Activated CD8-positive, alpha-beta T cell treated with anti-CD3 and anti-CD28 coated beads, Interleukin-2, amount 10 ng/mL, durations not matched to agents 7 days and 5 days (primary cell): ENCODE measurements at places on chromosomes 13 and 19.
A peak's percentile ranks its signal among the peaks of the same experiment; 100 is the strongest.

DNA sequence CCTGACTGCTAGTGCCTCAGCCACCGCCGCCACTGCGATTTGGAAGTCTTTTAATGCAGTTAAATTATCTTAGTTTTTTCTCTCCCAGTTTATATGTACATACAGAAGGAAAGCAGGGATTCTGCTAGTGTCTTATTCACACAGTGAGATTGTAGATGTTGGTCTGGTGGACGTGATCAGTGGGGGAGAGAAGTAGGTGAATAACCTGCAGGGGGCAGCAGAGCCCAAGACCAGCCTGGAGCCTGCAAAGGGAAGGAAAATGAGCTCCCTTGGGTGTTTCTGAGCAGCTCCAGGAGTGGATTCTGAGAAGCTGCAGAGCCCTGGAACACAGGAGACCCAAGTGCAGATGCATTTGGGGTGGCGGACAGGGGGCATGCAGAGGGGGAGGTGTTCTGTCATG is 26.3 kb downstream of the ZNF844 start:
- peak; percentile 81 for DNase-seq

DNA sequence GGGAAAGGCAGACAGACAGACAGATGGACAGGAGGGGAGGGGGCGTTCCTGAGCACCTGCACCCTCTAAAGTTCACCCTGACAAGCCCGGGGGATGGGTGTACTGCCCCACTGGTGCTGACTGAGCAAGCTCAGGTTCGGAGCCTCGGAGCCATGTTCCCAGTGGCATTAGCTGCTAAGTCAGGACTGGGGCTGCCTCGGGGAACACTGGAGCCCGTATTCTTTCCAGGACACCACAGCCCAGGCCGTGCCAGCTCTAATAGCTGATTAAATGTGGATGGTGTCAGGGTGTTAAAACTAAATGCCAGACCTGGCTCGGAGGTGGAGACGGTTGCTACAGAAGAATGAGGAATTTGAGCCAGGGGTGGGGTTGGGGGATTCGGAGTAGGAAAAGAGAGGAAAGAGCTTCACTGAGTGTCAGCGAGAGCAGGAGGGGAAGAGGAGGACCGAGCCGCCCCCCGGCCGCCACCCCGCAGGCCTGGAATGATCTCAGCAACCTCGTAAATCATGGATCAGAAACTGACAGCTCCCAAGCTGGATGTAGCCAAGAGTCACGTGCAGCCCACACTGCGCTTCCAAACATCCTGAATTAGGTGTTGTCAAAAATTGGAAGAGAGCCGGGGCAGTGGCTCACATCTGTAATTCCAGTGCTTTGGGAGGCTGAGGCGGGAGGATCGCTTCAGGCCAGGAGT is 10.4 kb downstream of the MAP2K2 start:
- no peak for DNase-seq

- no peak for DNase-seq
Measured at GRCh38 chr13:49302817-49303216, 55.1 kb downstream of the CDADC1 start.

- DNase-seq = no peak
Measured at GRCh38 chr13:113155201-113155600, 3.2 kb upstream of the PROZ start.

DNA sequence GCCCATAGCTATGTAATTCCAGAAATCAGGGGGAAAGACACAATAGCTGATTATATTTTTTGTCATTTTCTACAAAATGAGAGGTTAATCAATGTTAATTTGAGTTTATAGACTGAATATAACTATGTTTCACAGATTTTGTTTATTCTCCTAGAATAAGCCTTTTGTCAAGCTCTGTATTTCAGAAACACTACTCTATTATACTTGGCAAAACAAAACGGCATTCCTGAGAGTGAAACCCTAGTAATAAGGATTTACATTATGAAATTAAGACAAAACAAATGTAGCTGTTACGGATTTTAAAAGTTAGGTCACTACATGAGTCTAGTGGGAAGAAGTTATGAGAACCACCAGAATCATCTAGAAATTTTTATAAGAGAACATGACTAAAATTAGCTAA is 334.2 kb downstream of the KLF12 start:
- no peak for DNase-seq

- DNase-seq = peak; percentile 41
Measured at GRCh38 chr19:41691268-41691970, 3.3 kb upstream of the CEACAM7 start.

GRCh38 chr13:50125304-50125553 is 110.0 kb downstream of the KCNRG start:
- no peak for DNase-seq

DNA sequence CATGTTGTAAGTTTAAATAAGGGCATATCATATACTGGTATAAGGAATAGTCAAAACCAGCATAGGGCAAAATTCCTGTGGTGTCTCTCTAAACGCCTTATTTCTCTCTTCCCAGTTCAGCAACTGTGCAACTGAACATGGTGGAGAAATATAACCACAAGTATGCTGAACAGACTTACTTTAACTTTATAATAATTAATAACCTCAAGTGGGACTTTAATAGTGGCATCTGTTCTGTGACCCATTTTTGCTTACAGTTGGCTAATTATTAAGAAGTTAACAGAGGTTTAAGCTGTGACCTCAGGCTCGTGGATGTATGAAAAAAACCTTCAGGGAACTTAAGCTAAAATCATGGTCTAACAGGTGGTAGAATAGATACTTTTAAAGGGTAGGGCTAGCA is 54.3 kb downstream of the MICU2 start:
- DNase-seq = no peak

- no peak for DNase-seq
Measured at GRCh38 chr19:11563532-11563931, 4.5 kb upstream of the ELOF1 start.

GRCh38 chr13:38718374-38718773 is 31.5 kb downstream of the FREM2 start:
- DNase-seq = no peak

- no peak for DNase-seq
Measured at GRCh38 chr13:111415246-111415645, 94.8 kb downstream of the TEX29 start.

DNA sequence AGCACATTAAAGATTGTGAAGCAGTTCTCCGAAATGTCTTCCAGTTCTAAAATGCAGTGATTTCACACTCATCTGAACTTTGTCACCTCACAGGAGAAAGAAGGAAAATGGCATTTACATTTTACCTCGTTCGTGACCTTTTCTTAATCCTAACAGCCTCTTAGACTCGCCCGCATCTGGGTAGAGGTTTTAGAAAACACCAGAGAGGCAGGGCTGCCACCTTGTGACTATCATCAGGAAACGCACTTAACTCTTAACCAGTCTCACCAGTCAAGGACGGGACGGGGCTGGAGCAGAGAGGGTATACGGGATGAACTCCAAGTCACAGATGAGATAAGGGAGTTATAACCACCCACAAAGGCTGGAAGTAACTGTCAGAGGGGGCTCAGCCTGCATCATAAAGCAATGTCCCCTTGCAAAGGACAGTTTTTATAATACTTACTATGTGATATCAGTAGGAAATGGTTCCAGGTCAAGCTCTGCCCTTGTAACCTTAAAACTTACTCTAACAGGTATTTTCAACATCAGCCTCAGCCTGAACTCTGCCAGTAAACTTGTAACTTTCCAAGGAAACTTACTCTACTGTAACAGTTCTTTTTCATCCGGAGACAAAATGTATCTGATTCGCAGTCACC is 8.6 kb upstream of the CEACAM6 start:
- DNase-seq = peak; percentile 70

GRCh38 chr19:35154525-35155406 is at the start of gene FXYD5:
Gene FXYD5, plus strand, starts transcription at chr19:35154735. Its CDS starts 816 bp downstream, at chr19:35155551.
- DNase-seq = peak; percentile 77

GRCh38 chr13:24287748-24288287 is 21.6 kb upstream of the C1QTNF9 start:
- no peak for DNase-seq

GRCh38 chr19:33535226-33535625 is 13.6 kb upstream of the PEPD start:
- no peak for DNase-seq

DNA sequence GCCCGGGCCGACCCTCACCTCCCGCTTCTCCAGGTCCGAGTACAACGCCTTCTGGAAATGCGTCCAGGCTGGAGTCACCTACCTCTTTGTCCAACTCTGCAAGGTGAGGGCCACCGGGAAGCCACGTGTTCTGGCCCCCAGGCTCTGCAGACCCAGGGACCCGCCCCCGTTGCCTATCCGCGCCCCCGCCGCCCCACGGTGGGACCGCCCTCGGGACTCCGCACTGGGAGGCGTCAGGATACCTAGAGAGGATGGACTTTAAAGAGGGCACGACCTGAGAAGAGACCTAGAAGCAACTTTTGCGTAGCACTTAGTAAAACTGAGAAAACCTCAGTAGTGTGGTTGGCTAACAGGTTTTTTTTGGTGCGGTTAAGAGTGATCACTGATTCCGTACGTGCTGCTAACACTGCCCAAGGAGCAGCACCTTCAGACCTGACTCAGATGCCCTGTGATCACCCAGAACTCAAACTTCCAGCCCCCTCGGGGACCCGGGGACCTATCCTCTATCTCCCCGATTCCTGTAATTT is 492 bp downstream of the TMEM147 start:
- peak; percentile 65 for DNase-seq

DNA sequence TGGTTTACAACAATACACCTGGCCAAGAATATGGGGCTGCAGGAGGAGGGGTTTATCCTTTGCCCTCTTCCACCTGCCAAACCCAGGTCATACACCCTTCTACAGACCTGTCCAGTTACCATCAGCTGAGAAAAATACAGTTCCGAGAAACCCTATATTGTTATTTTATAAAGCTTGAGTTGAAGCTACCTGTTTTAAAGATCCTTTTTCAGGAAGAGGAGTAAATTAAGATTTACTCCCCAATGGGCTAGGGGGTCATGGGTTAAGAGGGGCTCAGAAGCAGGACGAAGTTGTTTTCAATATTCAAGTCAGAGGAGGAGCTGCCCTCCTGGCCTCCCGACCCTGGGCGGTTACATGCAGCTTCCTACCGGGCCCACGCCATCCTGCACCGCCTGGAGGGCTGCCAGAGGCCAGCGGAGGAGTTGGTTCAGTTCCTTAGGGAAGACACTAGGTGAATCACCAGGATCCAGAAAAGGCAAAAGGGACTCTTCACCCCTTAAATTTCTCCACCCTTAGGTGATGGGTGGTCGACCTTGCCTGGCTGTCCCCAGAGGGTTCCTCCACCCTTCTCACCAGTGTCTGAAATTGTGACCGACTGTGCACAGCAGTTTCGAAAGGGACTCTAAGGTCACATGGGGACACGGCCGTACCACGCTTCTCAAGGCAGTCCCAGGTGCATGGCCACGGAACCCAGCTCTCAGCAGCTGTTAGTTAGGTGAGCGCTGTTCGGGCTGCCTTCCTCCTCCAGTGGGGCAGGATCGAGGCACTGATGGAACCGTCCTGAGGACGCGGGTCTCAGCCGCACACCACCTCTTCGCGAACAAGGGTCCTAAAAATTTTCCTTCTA is 1.2 kb downstream of the GJB2 start:
- no peak for DNase-seq

GRCh38 chr13:106650690-106651205 is 82.8 kb upstream of the ARGLU1 start:
- no peak for DNase-seq

DNA sequence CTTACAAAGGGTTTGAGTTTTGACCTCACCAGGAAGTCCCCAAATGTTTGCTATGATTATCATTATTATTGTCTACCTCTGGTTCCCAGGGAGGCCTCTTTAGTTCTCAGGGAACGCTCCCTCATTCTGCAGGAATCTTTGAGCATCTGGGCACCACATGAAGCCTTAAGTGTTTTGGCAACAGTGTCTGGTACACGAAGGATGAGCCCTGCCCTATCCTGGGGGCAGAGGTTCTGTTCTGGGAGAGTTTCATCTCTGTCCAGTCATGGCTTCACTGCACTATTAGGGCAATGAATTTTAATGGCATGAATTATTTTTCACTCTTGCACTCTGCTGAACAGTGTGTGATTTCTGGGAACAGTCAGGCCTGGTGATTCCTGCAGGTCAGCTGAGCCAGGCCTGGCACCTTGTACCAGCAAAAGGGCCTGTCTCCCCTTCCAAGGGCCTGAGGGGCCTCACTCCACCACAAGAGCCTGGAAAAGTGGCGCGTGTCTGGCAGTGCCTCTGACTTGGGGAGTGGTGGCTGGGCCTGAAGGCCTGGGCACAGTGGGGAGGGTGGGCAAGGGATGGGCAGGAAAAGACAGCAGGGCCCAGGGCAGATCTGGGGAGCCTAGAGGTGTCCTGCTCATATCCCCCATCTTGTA is 4.6 kb downstream of the FAM187B start:
- DNase-seq = no peak

DNA sequence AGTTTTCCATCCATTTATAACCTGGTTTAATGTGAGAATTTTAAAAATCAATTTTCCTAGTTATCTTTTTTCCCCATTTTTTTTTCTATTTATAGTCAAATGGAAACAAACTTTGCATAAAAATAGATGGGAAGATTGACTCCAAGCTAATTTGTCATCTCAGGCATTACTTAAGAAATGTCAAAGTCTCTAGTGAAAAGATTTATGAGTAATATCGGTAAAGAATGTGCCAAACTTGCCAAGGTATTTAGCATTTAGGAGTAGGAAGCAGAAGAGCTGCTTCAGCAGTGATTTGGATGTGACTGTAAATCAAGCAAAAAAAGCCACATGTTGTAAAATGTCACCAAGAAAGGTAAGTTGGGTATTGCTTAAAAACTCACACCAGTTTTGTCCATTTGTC is 108.6 kb downstream of the LACC1 start:
- no peak for DNase-seq

DNA sequence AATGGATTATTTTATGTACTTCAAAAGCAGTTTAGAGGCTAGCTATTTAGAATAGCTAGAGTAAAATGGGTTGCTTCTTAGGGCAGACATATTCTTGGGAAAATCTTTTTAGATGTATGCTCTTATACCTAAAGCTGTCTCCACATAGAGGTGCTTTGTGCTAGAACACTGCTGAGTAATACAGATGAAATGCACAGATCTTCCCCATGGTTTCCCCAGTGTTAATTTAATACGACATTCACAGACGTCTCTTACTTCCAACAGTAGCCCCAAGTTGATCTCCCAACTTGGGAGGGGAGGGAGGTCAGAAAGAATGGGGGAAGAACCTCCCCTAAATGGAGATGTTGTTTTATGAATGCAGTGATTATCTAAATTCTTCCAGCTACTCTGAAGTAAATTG is 16.9 kb downstream of the NALCN start:
- no peak for DNase-seq

DNA sequence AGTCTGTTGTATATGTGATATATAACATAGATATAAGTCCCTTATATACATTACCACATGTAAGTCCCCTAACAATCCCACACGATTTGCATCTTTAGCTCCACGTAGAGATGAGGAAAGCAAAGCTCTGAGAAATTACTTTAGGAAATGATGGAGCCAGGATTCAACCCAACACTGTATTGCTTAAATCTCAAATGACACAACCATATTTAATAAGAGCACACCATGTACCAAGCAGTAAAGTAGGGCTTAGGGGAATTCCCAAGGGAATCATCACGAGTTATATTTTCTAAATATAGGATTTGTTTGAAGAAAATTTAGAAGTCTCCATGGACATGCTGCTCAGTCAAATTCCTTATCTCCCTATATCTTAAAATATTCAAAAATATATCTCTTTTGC is 61.3 kb upstream of the POMP start:
- no peak for DNase-seq

GRCh38 chr13:29888306-29888705 is 37.9 kb upstream of the UBL3 start:
- no peak for DNase-seq

GRCh38 chr13:50594276-50595051 is 249.0 kb downstream of the DLEU7 start:
- DNase-seq = peak; percentile 53

- DNase-seq = no peak
Measured at GRCh38 chr13:51767100-51767499, 36.9 kb downstream of the DHRS12 start.

GRCh38 chr13:30376426-30377311 is 45.6 kb upstream of the UBE2L5 start:
- peak; percentile 89 for DNase-seq

- DNase-seq = no peak
Measured at GRCh38 chr19:46211201-46211881, 18.2 kb upstream of the IGFL1 start.
